Activated naive CD4-positive, alpha-beta T cell treated with Interleukin-2 at 50 U/mL for 16 hours (primary cell): ENCODE measurements at places on chromosomes 6 and 20.

GRCh38 chr6:107221519-107221918 is 106.2 kb upstream of the BEND3 start:
- DNase-seq: no peak

GRCh38 chr6:37399131-37399530 is 33.9 kb upstream of the CMTR1 start:
- DNase-seq: no peak

DNA sequence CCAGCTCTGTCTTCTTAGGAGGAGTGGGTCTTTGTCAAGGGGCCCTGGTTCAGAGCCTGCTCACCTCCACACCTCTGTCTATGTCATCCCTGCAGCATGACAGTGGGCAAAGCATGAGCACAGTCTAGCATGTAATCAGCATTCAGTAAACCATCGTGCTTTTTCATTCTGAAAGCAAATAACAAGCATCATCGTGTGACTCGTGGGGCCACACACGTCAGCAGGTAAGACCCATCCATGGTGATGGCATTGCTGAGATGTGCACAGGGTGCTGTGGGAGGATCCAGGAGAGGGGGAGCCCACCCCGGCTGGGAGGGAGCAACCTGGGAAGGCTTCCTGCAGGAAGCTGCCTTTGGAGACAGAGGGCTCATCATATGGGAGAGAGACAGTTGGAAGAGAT is 106.7 kb downstream of the TMEM242 start:
- DNase-seq: no peak

- DNase-seq: no peak
These were observed 602 bp upstream of the HLA-DPB1 start for GRCh38 chr6:33075208-33075567.

DNA sequence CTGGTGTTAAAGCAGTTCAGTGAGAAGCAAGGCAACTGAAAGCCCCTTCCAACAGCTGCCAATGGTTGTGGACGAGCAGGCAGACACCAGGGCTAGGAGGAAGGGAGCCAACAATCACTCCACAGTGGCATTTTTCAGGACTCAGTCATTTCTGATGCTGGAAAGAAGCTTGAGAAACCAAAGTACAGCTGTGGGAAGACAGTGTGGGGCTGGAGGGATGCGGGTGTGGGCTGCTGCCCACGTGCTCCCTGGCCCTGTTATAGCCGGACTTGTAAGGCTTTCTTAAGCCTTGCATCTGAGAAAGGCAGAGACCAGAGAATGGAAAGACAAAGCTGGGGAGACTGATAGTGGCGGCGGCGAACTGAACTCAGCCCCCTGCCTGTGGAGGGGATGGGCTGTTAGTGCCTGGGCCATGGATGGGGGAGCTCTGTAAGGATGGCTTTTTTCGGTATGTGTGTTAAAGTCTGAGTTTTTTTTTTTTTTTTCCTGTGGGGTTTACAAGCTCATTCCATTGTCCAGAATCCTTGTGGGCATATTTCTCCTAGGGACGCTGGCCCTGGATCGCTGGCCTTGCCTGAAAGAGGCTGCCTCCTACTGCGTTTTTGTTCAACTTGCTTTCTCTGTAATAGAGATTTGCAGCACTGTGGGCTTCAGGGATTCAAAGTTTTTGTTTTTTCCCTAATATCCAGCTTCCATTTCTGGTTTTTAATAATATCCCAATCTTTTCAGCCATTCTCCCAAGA is 91.7 kb downstream of the GJA10 start:
- DNase-seq: no peak

DNA sequence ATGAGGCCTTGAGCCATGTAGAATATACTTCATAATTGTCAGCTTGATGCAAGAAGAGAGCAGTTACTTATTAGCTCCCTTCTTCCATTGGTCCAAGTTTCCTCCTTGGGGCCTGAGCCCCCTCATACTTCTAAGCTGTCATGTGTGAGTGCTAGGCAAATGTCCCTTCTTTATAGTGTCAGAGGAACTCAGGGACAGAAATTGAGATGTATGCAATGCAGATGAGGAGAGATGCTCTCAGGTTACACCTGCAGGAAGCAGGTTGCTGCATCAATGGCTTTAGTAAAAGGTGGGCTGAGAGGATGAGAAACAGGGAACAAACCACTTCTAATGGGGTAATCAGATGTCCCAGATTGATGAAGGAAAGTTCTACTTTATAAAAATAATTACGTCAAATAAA is 6.7 kb upstream of the PDSS2 start:
- DNase-seq: no peak

- no peak for DNase-seq
These were observed 1.4 kb downstream of the NCOA7 start for GRCh38 chr6:125792172-125792571.

- no peak for DNase-seq
These were observed 27.3 kb upstream of the SERINC3 start for GRCh38 chr20:44549123-44549522.

DNA sequence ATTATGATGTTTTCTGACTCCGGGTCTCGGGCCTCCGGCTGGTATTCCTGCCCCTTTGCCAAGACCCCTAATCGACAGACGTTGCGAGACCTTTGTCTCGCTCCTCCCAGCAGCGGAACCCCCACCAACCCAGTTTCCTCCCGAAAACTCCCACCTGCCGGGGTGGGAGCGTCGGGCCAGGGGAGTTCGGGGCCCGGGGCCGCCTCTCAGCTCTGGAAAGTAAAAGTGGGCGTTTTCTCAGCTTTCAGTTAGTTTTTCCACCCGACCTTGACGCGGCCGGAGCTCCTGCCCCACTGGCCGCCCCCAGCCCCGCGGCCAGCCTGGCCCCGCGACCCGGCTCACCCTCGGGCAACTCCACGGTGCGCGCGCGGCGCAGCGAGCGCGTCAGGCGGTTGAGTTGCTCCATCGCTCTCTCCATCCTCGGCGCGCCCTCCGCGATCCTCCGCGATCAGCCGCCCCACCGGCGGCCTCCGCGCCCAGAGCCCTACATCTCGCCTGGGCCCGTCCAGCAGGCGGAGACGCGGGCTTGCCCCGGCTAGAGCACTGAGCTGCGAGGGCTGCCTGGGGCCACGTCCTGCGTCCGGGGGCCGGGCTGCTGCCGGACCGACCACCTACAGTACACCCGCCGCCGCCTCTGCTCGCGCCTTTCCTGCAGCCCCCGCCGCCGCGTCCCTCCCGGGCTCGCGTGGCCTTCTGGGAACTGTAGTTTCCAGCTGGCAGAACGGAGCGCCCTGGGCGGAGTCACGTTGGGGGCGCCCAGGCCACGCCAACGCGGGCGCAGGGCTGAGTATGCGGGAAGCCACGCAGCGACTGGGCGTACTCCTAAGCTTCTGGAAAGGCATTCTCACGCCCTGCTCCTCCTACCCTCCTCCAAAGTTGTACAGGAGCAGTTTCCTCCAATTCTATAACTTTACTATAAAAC is at the start of gene HACE1:
TSS of gene HACE1 (minus strand) at position 695 of the 922 bp plus-strand sequence. CDS start at position 418, 277 bp downstream.
- peak; percentile 90 for DNase-seq

DNA sequence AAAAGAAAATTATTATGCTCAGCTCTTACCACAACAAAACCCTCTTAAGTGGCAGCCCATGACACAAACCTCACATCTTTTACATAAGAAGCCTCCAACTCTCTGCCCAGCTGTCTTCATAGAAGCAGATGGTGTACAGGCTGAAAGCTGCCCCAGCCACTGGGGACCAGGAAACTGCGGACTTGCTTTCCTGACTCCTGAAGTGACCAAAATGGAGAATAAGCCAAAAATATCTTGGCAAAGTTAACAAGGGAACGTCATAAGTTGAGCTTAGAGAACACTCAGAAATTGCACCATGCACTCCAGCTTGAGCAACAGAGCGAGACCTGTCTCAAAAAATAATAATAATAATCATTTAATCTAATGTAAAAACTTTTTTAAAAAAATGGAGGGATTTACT is 160.3 kb upstream of the CDYL start:
- no peak for DNase-seq

- no peak for DNase-seq
These were observed 71.0 kb downstream of the JPH2 start for GRCh38 chr20:44115762-44116644.

GRCh38 chr6:167826896-167827582 is at the start of gene AFDN:
Gene AFDN (plus strand): TSS chr6:167826911. CDS start chr6:167827133, 222 bp downstream.
- no peak for DNase-seq

DNA sequence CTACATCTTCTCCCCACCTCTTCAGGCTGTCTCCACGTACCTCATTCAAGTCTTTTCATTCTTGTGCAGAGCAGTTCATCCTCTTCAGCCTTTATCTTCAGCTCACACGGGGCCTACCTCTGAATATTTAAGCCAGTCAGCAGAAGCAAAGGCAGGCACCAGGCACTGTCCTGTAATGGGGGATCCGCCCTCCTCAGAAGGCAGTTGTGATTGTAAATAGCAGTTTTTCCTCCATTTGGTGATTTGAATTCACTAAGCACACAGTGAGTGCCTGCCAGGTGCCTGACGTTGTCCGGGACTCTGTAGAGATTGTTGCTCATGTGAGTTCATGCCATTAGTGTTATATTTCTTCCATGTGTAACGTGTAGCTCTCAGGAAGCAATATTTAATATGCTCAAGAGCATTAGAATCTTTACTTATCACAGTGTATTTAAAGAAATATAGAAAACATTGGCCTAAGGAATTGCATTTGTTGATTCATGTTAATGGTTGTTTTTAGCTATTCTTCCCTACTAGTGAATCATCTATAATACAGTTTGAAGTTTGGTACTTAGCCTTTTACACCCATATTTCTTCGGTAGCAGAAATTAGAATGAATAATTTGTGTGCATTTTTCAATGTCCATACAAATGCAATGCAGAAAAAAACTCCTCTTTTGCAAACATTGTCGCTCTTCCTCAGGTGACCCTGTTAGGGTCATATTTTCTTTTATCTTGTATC is 17.9 kb downstream of the BPHL start:
- DNase-seq: no peak

DNA sequence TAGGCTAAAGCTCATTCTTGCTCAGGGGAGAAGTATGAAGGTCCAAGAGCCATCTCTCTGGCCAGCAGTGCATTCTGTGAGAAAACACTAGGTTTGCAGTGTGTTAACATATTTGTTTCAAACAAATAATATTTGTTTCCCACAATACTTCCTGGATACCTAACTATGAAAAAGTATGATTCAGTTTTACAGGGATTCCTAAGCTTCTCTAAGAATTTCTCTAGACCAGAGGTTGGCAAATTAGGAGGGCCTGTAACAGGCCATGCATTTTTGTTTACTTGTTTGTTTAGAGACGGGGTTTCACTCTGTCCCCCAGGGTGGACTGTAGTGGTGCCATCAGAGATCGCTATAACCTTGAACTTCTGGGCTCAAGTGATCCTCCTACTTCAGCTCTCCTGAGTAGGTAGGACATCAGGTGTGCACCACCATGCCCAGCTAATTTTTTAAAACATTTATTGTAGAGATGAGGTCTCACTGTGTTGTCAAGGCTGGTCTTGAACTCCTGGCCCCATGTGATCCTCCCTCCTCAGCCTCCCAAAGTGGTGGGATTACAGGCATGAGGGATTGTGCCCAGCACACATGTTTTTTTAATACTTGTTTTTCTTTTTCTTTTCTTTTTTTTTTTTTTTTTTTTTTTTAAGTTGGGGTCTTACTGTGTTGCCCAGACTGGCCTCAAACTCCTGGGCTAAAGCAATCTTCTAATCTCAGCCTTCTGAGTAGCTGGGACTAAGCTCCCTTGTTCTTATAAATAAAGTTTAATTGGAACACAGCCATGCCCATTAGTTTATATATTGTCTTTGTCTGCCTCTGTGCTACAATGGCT is 71.7 kb downstream of the ADGRG6 start:
- DNase-seq: no peak

DNA sequence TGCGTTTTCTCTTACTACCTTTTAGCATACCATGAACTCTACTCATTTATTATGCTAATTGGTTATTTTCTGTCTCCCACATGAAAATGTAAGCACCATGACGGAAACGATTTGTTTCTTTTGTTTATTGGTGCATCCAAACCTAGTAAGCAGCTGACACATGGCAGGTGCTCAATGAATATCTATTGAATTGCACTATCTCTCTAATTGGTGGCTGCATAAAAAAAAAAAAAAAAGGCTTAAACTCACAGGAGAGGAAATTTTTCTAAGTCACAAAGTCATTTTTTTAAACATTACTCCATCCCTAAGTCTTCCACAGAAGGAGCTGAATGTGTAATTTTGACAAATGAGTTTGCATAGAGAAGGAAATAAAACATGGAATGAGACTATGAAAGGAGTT is 608.4 kb downstream of the PTPRT start:
- DNase-seq: no peak

GRCh38 chr20:14259689-14260088 is 77.7 kb downstream of the FLRT3 start:
- DNase-seq: no peak

DNA sequence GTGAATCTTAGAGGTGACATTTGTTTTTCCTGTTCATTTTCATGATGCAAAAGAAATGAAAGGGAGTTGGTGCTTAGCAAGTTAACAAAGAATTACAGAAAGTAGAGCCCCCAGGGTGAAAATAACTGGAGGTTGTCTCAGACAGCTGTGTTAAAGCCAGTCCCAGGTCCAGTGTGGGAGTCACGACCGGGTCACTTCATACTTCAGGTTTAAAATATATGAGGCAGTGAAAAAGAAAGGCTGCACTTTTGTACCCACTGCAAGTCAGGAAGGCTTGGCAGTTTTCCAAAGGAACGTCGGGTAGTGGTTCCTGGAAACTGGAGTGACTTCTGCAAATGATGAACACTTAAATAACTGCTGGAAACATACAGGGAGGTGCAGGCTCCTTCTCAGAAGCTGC is 91.5 kb upstream of the THBS2 start:
- no peak for DNase-seq

- DNase-seq: no peak
These were observed 163.9 kb upstream of the SULF2 start for GRCh38 chr20:47949230-47949629.

DNA sequence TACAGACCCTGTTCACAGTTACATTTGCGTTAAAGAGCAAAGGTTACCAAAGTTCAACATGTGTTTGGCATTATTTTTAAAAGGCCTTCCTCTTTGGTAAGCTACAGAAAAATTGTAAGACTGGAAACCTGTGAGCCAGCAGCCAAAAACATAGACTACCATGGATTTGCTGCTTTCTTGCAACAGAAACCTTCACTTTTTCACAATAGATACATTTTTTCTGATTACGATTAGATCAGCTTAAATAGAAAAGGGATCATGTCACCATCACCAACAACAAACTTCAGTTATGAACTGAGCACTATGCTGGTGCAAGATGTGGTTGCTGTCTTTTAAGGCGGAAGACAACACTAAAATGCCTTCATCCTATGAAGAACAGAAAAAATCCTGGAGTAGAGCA is 112.3 kb upstream of the MARCKS start:
- no peak for DNase-seq

GRCh38 chr6:44022671-44023352 is 104.4 kb downstream of the MRPL14 start:
- no peak for DNase-seq

DNA sequence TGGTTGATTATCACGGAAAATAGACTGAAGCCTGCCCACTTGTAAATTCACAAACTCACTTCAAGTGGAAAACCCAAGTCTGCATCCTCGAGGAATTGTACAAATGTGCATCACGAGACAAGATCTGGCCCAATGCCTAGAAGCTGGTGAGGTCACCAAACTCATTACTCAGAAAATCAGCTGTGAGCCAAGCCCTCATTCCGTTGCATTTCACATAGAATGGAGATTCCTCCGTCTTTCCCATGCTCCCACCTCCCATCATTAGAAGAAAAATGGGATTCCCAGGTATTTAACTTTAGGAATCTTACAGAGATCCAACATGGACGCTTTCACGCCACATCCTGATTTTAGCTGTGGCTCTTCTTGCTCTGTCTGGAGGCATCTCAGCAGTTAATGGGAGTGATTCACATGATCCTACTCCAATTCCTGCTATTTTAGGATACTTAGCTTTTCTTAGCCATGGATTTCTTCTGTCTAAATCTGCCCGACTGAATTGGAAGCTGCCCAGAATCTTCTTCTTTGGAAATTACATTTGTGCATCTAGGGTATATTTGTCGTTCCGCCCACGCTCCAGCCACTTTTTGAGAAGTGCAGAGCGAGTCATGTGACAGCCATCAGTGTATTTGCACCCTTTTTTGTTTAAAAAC is 68.7 kb upstream of the STMND1 start:
- no peak for DNase-seq
